ENCODE measurements at places on chromosomes 2 and 18. TPM values are rescaled to one million over a fixed set of nuclear protein-coding genes. Genes with fewer than 3 reads are reported as not detected.

Gene GPR155
- 13.3 TPM for total RNA-seq

Gene RAD51AP2
- total RNA-seq, result not detected

Gene UNC50
- 12.5 TPM for total RNA-seq

Gene MCFD2
- total RNA-seq, result 35.5 TPM

Gene HAUS1
- 6.3 TPM for total RNA-seq

Gene PLCL1
- 8.3 TPM for total RNA-seq

Gene POTEC
- not detected for total RNA-seq

Gene SNORC
- 0.44 TPM for total RNA-seq

Gene CNTNAP5
- total RNA-seq, result not detected

Gene RBBP8
- total RNA-seq, result 5.1 TPM

Gene ERCC3
- total RNA-seq, result 43.2 TPM

Gene GAD1
- total RNA-seq, result not detected

Gene EVA1A
- not detected for total RNA-seq

Gene CD207
- total RNA-seq, result not detected

Gene DPYSL5
- total RNA-seq, result not detected

Gene EPAS1
- total RNA-seq, result 18.5 TPM

Gene ALPP
- not detected for total RNA-seq

Gene TNFRSF11A
- 0.03 TPM for total RNA-seq

Gene CAPN14
- total RNA-seq, result 0.14 TPM

Gene CAPN10
- total RNA-seq, result 65.9 TPM

Gene ZNF236
- total RNA-seq, result 24.9 TPM

Gene CIDEA
- not detected for total RNA-seq

Gene PLEKHA3
- 29.3 TPM for total RNA-seq

Gene SH2D6
- total RNA-seq, result 0.44 TPM

Gene PIGN
- total RNA-seq, result 8.1 TPM

Gene DSG1
- total RNA-seq, result not detected

Gene AQP12B
- not detected for total RNA-seq

Gene SULT1C2
- total RNA-seq, result not detected

Gene C2orf66
- not detected for total RNA-seq

Gene MYO5B
- not detected for total RNA-seq

Gene EMILIN1
- 0.11 TPM for total RNA-seq

Gene PARD6G
- total RNA-seq, result 3.8 TPM

Gene STK36
- 8.1 TPM for total RNA-seq

Gene SESTD1
- 3.6 TPM for total RNA-seq

Gene UGT1A6
- total RNA-seq, result not detected

Gene MROH2A
- not detected for total RNA-seq

Gene CD8B
- total RNA-seq, result 283 TPM

Gene POU3F3
- total RNA-seq, result not detected

Gene ANKRD30B
- total RNA-seq, result not detected

Gene KIF3C
- total RNA-seq, result 1.5 TPM

Gene GPR39
- not detected for total RNA-seq

Gene SAP130
- 18.9 TPM for total RNA-seq

Gene RAMP1
- total RNA-seq, result not detected

Gene MRPS5
- 21.3 TPM for total RNA-seq

Gene ASAP2
- not detected for total RNA-seq

Gene ASB18
- total RNA-seq, result not detected

Gene CD8B2
- total RNA-seq, result 4.4 TPM

Gene BMP10
- not detected for total RNA-seq

Gene SP3
- 169 TPM for total RNA-seq

Gene ST8SIA5
- total RNA-seq, result not detected

Gene G6PC2
- not detected for total RNA-seq

Gene DQX1
- total RNA-seq, result 0.17 TPM
